Activated CD4-positive, alpha-beta T cell treated with anti-CD3 and anti-CD28 coated beads, Interleukin-2, Interleukin-6, amounts not matched to agents 100 ng/mL and 50 ng/mL, durations not matched to agents 16 hours and 8 hours (primary cell): ENCODE measurements at places on chromosomes 2 and 18.
A peak's percentile ranks its signal among the peaks of the same experiment; 100 is the strongest.

- DNase-seq: no peak
These were observed 529.1 kb downstream of the IRS1 start for GRCh38 chr2:226270285-226271058.

DNA sequence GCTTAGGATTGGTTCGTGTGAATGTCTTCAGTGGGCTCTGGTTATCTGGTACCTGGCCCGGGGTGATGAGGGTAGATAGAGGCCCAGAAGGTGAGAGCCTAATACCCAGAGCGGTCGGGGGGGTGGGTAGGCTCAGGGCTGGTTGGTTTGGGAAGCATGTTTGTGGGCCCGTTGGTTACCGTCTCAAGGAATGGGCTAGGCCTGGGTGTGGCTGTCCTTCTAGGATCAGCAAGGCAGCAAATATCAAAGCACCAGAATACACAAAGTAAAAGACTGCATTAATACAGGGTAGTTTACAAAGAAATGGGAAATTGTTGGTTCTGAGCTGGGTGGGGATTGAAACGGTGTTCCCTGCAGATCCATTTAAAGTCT, 6.0 kb upstream of the IL1R2 start:
- DNase-seq: no peak

- no peak for DNase-seq
These were observed 13.2 kb upstream of the DNAJC27 start for GRCh38 chr2:24984912-24985311.

GRCh38 chr2:116924509-116924908, 890.0 kb upstream of the DDX18 start:
- DNase-seq: no peak

GRCh38 chr18:66167829-66168684, 417.2 kb downstream of the CDH7 start:
- DNase-seq: no peak

DNA sequence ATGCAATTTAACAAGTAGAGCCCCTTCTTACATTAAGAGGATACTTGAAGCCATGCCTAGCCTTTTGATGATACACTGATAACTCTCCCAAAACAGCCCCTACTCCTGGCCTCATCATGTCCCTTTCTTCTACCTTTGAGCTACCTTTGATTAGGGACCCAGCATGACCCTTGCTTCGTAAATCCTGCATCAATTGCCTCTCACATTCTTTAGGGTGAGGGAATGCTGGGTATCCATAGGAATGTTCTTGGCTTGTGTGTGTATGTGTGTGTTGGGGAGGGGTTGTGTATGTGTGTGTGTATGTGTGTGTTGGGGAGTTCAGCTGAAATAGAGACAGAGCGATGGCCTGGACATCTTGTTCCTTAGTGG, 5.3 kb upstream of the KRCC1 start:
- no peak for DNase-seq

GRCh38 chr2:147843864-147844696, 749 bp upstream of the ACVR2A start:
- DNase-seq: peak; percentile 87

- DNase-seq: no peak
These were observed 802.6 kb upstream of the CHAC2 start for GRCh38 chr2:52964916-52965530.

- DNase-seq: no peak
These were observed 204.2 kb downstream of the BABAM2 start for GRCh38 chr2:28094739-28095138.

DNA sequence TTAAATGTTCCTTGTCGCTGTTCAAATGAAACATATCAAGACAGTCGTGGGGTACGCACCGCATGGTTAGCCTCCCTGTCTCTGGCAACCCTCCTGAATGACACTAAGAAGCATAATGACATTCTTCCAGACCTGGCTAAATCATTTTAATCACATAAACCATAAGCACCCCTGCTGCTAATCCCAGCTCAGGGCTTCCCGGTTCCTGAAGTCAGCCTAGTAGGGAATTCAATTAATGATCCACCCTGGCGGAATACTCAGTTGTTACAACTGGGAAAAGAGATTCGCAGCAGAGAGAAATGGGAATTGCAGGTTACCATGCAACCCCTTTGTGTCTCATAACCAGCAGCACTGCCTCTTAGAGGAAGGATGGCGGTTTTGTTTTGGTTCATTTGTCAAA, 200.8 kb upstream of the AGAP1 start:
- no peak for DNase-seq

- no peak for DNase-seq
These were observed 98.2 kb upstream of the SETBP1 start for GRCh38 chr18:44582456-44582855.

DNA sequence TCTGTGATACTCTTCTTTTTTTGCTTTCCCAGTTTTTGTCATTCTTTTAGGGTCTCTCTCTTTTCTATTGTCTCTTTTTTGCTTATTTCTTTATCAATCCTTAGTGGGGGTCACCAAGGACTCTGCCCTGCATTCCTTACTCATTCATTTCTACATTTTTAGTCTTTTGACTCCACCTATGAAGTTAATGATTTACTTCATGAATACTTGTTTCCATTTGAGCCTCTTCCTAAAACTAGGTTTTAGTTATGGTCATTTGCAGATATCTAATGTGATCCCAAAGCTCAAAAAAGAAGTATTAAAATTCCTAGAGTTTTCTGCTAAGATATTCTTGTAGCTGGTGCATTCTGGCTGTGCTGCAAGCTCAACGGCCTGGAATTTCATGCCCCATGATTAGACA, 149.3 kb upstream of the AQP4 start:
- no peak for DNase-seq

DNA sequence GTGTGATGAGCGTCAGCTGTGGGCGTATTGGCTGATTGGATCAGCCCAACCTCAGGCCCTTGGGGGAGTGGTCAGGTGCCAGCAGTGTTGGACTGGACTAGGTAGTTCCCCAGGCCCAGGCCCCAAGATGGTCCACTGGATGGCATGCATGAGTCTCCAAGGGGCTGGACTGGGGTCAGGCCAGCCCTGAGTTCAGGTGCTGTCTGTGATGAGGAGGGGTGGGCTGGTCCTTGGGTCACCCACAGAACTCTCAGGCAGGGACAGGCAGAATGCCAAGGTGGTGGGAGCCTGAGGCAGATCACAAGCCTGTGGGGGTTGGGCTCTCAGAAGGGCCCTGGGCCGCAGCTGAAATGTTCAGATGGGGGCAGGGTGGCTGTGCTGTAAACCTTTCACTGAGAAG, 59.5 kb upstream of the THUMPD2 start:
- no peak for DNase-seq

GRCh38 chr2:227370092-227370491, 9.0 kb downstream of the TM4SF20 start:
- DNase-seq: no peak

GRCh38 chr2:64276417-64277095, 132.3 kb upstream of the PELI1 start:
- no peak for DNase-seq

- DNase-seq: no peak
These were observed 82.3 kb upstream of the SPTBN1 start for GRCh38 chr2:54373855-54374254.

DNA sequence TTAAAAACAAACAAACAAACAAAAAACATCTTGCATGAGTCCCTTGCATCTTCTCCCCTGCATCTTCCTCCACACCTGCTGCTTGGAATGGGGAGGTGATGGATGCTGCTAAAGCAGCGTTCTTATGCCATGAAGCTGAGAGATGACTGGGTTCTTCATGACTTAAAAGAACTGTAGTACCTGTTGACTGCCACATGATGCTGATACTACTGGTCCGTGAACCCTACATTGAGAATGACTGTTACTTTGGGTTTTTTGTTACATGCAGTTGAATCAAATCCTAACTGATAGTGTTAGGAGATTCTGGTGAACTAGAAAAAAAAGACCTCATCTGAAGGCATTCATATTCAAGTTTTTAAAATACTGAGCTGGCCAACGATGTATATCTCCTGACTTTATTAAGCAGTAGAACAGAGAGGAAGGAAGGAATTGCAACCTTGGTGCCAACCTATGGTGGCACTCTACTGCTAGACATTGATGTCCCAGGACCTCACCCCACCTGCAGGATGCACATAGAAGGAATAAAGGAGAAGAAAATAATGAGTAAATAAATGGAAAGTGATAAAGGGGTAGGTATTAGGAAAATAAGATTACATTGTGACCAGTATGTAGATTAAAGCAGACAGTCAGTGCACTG, 63.2 kb upstream of the SPAG16 start:
- DNase-seq: no peak

DNA sequence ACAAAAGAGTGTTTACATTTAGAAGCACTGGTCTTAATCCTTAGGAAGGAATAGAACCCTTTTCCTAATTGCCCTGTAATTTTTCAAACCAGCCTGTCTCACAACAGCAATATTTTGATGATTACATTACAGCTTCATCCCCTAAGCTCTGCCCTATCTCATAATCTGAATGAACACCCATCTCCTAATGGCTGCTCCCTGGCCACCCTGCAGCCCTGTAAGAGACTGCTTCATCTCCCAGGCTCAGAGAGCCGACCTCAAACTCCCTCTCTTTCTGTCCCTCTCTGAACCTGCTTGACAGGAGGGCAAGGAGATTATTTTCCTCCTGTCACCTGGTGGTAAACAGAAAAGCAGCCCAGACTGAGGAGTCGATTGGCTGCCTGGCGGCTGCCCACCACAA, 107.8 kb downstream of the MAIP1 start:
- no peak for DNase-seq

DNA sequence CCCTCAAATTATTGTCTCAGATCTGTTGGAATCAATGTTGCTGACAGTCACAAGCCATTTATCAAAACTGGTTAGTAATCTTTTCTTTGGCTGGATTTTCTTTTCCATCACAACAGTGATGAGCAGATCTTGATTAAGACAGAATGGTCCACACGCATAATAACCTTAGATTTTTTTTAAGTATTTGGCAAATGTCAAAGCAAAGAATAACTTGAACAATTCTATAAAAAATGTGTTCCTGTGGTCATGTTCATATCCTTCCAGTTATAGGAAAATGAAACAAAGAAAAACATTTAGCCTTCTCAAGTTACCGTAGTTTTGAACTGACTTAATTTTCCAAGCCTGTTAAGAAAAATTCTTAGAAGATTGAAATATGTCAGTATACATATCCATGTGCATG, 659.9 kb upstream of the ID2 start:
- DNase-seq: no peak

DNA sequence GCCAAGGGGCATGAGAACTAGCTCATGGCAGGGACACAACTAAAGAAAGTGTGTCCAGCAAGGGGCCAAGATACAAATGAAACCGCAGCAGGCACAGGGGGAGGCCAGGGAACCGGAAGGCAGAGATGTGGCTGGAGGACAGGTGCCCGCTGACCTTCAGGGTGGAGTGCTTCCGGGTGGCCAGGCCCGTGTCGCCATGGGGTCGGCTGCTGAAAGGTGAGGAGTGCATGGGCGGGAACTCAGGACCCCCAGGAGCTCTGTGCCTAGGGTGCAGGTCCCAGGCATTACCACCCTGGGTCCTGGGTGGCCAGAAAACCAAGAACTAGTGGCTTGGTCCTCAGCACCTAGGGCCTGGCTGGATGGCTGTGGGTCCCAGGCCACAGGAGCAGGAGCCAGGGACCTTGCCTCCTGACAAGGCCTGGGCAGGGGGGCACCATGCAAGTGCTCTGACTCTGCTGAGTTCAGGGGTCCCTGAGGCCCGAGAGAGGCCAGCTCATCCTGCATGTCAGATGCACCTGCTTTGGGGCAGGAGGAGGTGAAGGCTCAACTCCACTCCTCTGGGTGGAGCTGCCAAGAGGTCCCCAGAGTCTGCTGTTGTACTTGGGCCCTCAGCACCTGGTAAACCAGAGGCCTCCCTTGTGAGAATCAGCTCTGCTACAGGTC, 50.9 kb downstream of the CENPO start:
- no peak for DNase-seq

DNA sequence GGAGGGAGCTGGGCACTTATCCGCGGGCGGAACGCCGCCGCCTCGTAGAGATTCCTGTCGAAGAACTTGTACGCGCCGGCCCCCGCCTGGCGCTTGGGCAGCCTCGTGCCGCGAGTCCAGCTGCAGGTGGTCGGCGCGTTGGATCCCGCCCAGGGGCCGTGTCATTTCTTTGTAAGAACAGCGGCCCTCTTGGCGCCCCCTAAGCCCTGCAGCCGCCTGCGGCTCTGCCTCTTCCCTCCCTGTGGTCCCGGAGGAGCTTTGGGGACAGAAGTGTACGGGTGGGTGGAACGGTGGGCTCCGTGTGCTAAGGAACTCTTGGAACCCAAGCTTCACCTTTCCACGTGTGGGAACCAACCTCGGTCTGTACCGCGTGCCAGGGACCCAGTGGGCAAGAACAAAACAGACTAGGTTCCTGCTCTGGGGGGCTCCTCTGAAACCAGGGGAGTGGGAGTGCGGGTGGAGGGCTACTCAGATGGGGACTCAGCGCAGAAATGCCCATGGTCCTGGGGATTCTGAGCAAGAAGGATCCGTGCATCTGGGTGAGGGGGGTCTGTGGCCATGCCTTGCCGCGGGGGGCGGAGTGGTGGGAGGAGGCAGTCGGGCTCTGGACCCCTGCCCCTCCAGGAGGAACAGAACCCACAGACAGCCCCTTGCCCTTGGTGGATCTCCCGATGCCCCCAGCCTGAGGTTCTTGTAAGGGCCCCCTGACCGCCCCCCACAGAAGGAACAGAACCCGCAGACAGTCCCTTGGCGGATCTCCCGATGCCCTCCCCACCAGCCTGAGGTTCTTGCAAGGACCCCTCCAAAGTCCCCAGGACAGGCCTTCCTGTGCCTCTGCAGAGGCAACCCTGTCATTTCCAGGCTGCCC, 1.5 kb downstream of the GPC1 start:
- DNase-seq: no peak

- no peak for DNase-seq
These were observed 214.9 kb upstream of the TNP1 start for GRCh38 chr2:217074576-217075255.

GRCh38 chr18:45657357-45658335, 42.4 kb downstream of the SLC14A2 start:
- DNase-seq: no peak
